NCI-H510A treated with DMSO at 0.1 percent for 48 hours (cell line): ENCODE measurements at places on chromosomes 7 and 10.
A peak's percentile ranks its signal among the peaks of the same experiment; 100 is the strongest.

- no peak for DNase-seq
Measured at GRCh38 chr10:68365611-68366010, 32.9 kb upstream of the PBLD start.

DNA sequence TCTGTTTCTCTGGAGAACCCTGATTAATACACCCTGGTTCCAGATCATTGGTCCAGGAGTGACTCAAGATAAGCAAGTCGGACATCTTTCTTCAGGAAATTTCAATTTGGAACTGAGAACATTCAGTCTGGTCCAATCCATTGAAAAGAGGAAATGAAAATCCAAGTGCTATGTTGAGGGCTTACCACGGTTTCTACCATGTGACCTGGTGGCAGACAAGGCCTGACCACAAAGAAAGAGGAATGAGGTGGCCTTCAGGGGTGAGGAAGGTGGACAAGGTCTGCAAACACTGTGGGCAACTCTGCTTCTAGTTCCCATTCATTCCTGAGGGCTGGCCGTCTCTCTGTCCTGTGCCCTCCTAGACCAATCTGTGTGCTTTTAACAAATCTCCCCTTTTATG, 149.2 kb upstream of the GHITM start:
- DNase-seq: no peak

GRCh38 chr7:140196361-140197217, 19.8 kb upstream of the KDM7A start:
- no peak for DNase-seq

- DNase-seq: no peak
Measured at GRCh38 chr7:152556013-152556755, 119.8 kb downstream of the XRCC2 start.

GRCh38 chr7:126535176-126535575, 717.6 kb downstream of the GRM8 start:
- peak; percentile 78 for DNase-seq

DNA sequence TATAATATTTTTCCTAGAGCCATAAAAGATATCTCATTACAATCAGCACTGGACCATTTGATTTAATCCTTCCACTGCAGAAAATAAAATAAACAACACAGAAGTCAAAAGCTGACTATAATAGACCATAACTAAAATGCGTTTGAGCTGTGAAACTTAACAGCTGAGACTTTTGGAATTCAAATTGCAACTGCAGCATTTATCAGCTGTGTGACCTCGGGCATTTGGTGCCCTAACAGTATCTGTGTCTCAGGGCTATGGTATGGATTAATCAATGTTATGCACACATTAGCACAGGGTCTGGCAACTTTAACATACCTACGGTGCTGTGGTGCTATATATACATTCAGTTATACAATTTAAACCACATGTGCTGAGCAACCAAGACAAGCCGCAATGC, 160.1 kb downstream of the COL28A1 start:
- no peak for DNase-seq

GRCh38 chr7:101860316-101861217, 43.1 kb downstream of the CUX1 start:
- no peak for DNase-seq

- DNase-seq: no peak
Measured at GRCh38 chr7:116232350-116232749, 22.0 kb downstream of the TES start.

GRCh38 chr7:86407291-86407690, 236.4 kb upstream of the GRM3 start:
- no peak for DNase-seq

DNA sequence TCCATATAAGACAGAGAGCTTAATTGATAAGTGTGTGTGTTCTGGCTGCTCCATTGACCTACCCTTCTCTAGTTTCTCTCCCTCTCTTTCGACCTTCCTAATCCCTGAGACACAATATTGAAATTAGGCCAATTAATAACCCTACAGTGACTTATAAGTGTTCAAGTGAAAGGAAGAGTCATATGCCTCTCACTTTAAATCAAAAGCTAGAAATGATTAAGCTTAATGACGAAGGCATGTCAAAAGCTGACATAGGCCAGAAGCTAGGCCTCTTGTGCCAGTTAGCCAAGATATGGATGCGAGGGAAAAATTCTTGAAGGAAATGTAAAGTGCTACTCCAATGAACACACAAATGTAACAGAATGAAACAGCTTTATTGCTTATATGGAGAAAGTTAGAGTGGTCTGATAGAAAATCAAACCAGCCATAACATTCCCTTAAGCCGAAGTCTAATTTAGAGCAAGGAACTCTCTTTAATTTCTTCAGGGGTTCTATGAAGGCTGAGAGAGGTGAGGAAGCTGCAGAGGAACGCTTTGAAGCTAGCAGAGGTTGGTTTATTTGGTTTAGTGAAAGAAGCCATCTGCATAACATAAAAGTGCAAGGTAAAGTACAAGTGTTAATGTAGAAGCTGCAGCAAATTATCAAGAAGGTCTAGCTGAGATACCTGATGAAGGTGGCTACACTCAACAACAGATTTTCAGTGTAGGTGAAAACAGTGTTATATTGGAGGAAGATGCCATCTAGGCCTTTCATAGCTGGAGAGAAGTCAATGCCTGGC, 53.8 kb downstream of the ST7 start:
- DNase-seq: no peak

DNA sequence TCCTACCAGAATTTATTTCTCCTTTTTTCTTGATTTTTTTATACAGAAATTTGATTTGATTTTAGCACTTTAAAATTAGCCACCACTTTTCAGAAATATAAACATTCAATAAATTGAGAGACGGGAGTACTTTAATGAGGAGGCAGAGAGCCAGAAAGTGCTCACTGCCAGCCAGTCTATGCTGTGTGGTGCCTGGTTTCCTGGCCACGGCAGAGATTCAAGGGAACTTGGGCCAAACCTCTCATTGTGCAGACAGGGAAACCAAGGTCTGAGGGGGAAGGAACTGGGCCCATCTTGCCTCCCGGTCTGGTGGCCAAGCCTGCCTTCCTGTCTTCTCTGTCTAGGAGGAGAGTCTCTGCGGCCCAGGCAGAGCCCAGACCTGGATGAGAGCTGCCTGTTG, 25.9 kb downstream of the ADAMTS14 start:
- no peak for DNase-seq

DNA sequence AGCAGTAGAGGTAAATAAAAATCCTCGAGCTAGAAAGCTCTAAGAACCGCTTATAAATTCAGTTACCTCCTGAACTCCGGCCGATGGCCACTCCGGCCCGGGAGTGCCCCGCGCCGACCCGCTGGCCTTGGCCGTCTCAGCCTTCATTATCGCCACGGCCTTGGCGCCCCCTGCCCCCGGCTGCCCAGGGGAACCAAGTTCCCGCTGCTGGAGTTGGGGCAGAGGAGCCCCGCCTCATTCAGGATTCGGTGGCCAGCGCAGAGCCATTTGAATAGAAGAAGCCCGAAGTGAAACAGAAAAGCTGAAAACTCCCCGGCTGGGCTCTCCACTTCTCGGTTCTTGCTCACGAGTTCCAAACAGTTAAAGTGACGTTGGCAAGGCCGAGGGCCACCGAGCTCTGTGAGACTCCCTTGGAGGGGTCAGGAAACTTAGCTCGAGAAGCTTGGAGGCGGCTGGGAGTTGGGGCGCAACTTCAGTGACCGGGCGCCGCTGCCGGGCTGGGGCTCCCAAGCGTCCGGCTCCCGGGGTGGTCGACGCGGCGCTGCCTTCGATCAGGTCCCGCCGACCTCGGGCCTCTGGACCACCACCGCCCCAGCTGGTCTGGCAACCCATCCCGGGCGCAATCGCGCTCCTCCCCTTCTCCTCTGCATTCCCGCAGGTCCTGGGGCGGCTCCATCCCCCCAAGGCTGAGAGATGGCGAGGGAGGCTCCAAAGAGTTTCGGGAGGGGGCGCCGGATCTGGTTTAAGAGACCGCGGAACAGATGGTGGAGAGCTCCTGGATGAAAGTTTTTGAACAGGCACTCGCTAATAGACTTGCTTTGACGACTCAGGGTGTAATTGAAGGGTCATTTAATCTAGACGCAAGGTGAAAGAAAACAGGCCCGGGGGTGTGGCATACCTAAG, 5.8 kb upstream of the FEZF1 start:
- DNase-seq: no peak

DNA sequence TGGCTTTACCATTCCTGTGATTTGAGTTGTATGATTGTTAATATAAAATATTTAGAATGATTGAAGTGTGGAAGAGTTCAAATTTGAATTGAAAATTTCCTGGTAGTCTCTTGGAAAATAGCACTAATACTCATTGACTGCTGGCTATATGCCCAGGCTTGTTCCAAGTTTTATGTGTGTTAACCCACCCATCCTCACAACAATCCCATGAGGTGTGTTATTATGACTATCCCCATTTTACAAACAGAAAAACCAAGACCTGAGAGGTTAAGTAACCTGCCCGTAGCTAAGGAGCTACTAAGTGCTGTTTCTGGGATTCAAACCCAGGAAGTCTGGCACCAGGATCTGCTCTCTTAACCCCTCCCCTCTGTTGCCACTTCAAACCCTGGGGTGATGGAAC, 213.9 kb downstream of the CREB5 start:
- no peak for DNase-seq

GRCh38 chr7:111261496-111261895, 170.6 kb downstream of the LRRN3 start:
- no peak for DNase-seq

DNA sequence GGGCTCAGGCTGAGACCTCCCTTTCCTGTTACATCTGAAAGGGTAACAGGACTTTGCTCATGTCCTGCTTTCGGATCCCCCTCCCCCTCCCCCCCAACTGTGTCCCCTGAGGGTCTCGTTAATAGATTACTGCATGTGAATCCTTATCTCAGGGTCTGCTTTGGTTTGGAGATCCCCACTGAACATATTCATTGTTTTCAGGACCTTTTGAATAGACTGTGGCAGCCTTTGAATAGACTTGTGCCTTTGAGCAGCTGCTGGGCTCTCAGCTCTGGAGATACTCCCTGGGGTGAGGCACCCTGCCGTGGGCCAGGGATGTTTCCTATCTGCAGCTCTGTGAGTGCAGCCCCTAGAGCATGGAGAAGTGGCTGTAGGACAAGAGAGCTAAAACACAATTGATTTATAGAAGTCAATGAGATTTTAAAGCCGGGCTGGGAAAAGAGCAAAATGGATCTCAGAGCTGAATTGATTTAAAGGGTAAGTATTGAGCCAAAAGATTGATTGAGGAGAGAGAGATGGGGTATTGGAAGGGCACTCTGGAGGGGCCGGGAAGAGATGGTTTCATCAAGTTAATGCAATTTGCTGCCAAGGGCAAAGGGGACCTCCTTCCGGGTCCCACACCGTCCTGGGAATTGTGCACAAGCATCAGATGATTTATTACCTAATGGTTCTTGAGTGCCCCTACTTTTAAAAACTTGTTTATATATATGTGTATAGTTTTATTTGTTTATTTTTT, 9.9 kb downstream of the ARHGAP22 start:
- peak; percentile 68 for DNase-seq

DNA sequence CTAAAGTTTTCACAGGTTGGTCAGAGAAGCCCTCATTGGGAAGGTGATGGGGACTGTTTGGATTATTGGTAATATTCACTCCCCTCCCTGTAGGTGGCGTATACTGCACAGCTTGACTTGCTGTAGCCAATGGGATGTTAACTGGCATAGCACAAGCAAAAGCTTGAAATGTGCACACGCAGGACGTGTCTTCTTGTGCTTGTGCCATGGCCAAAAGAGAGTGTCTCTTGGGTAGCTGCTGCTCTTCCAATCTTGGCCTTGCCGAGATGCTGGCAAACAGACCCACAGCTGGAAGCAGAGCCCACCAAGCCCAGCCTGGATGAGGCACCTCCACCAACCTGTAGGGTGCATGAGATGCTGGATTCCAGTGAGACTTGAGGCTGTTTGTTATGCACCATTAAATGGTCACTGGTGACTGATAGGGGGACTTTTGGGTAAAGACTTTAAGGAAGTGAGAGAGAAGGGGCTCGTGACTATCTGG, 266.0 kb downstream of the GRID1 start:
- no peak for DNase-seq

DNA sequence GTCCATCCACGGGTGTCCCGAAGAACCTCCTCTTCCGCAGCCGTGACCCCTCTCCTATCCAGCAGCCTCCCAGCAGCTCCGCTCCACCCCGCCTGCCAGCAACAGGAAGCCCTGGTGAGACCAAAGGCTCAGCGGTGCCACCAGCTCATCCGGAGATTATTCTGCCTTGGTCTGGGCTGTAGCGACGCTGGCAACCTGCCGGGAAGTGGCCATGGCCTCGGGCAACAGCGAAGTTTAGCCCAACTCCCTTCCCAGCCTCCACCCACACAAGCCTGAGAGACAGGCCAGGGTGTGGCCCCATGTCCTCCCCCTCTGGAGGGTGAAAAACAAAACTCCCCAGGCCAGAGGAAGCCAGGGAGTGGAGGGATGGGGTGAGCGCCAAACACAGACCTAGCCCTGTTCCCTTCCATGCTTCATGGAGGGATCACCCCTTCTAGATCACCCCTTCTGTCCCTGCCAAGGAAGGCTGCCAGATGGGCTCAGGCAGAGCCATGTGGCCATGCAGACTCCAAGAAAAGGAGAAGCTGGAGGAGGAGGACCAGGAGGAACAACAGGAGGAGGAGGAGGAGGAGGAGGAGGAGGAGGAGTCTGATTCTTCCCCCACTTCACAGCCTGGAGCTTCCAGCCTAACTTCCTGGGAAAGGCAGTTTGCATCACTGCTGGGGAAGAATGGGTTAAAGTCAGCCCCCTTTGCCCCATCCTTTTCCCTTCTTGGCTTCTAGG, 918 bp downstream of the CALHM2 start:
- DNase-seq: peak; percentile 37

- no peak for DNase-seq
Measured at GRCh38 chr7:157372300-157373232, 35.8 kb downstream of the DNAJB6 start.

DNA sequence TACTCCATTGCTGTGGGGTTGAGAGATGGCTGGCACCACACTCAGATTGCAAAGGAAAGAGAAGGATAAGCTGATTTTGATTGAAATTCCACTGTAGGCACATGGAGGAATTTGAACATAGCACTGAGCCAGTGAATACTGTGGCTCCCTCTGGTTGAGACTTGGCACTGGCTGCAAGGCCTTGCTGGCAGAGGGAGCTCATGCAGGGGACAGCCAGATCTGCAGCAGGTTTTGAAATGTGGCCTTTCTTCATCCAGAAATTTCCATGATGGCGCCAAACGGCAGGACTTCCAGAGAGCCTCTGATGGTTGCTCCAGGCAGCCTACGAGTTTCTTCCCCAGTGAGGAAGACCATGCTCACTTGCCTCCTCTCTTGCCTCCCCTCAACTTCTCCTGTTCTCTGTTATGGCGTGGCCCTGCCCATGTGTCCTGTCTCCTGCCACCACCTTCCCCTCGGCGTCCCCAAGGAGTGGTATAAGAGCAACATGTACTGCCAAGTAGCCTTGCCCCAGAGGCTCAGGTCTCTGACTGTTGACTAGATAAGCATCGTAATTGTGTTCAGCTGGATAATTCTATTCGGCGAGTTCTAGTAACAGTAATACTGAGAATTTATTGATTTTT, 265.6 kb downstream of the CCDC3 start:
- no peak for DNase-seq

GRCh38 chr10:114777415-114777814, 44.2 kb upstream of the FHIP2A start:
- DNase-seq: no peak

- DNase-seq: peak; percentile 93
Measured at GRCh38 chr7:1473864-1474512, 14.7 kb upstream of the MICALL2 start.
